Hippocampal formation (tissue), 2 donors: ENCODE measurements at places on chromosomes 5 and 9.

GRCh38 chr9:93582115-93582514, 5.7 kb downstream of the PHF2 start:
- no peak for DNase-seq

DNA sequence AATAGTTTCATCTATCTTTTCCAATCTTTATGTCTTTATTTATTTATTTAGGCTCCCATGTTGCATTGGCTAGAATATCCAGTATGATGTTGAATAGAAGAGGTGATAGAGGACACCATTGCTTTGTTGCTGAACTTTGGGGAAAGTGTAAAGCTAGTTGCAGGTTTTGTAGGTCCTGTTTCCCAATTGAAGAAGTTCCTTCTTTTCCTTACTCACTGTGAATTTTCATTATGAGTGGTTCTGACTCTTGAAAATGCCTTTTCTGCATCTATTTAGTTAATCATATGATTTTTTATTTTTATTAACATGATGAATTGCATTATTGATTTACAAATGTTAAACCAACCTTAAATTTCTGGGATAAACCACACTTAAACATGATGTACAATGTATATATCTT, 58.9 kb upstream of the NR3C1 start:
- DNase-seq = no peak

DNA sequence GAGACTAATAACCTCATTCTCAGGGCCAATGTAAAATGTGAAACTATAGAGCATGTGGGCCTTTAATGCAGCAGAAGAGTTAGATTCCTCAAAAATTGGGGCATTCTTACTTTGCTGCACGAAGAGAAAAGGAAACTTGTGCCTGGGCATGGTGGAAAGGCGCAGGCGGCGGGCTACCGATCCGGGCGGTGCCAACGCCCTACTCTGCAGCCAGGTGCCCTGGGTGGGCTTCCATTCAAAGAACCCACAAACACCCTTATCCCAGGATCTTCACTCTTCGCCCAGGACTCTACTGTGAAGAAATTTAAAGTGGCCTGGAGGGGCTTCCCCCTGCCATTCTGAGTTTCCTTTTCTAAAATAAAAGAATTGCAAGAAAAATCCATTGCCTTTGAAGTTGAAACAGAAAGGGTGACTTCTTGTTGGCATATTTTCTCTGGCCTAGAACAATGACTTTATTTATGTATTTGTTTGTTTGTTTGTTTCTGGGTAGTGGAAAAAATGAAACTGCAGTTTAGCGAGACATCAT, 124.9 kb downstream of the TMEM161B start:
- peak; percentile 27 for DNase-seq

DNA sequence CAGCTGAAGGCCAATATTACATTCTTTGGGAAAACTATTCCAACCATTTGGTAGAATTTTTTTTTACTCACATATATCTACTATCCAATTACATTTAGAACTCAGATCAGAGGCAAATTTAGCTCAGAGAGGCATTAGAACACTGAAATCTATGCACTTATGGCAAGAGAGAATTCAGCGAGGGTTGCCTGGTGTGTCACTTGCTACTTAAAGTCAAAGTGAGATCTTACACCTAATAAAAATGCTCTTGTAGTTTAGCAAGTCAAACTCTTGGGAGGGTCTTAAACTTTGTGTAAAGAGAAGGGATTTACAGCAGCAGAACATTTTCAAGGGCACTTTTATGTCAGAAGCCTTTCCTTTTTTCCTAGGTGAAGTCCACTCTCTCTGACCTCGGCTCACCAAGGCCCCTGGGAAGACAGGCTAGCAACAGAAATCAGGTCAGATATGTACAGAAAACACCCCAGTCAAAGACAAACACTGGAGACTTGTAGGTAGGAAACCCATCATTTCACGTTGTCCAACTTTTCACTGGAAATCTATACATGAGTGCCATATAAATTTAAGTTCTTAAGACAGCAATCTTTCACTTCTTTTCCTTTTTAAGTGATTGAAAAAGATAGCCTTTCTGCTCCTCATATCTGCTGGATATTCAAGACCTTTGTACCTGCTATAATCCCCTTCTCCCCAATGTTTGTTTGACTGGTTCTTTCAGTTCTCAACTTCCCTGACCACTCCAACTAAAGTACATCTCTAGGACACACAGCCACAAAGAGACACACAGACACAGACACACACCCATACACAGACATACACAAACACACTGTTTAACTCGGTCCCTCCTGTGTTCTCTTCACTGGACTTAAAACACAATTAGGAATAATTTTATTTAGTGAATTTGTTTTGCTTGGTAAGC, 635.8 kb downstream of the PDE4D start:
- DNase-seq = no peak

DNA sequence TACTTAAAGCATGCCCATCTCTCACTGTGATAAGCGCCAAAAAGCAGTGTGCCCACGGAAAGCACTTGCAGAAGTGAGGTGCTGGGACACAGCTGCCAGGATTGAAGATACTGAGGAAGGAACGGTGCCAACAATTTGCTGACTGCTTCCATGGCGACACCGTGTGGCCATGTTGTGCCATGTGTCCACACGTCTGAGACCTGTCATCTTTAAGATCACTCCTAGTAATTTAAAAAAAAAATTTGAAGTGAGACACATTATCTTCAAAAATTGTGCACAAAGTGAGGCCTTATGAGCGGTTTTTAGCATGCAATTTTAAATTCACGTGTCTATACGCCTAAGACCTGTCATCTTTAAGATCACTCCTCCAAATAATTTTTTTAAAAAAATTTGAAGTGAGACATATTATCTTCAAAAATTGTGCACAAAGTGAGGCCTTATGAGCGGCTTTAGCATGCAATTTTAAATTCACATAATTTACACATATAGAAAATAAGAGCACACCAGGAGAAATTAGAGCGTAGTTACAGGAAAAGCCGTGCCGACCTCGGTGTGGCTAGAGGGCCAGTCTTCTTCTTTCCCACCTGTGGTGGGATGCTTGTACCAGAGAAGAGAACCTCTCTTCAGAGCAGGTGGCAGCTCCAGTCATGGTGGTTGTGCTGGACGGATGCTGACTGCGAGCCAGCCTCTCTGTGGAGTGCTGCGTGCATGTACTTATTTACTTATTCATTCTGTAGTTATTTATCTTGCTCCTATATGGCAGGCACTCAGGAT, 21.4 kb upstream of the FLT4 start:
- DNase-seq = peak; percentile 49

- DNase-seq = no peak
These were observed 70.4 kb downstream of the RAPGEF1 start for GRCh38 chr9:131669269-131670157.

GRCh38 chr9:99062549-99062948, 42.4 kb upstream of the TGFBR1 start:
- DNase-seq = no peak

GRCh38 chr9:19460243-19460642, 51.4 kb downstream of the ACER2 start:
- no peak for DNase-seq

DNA sequence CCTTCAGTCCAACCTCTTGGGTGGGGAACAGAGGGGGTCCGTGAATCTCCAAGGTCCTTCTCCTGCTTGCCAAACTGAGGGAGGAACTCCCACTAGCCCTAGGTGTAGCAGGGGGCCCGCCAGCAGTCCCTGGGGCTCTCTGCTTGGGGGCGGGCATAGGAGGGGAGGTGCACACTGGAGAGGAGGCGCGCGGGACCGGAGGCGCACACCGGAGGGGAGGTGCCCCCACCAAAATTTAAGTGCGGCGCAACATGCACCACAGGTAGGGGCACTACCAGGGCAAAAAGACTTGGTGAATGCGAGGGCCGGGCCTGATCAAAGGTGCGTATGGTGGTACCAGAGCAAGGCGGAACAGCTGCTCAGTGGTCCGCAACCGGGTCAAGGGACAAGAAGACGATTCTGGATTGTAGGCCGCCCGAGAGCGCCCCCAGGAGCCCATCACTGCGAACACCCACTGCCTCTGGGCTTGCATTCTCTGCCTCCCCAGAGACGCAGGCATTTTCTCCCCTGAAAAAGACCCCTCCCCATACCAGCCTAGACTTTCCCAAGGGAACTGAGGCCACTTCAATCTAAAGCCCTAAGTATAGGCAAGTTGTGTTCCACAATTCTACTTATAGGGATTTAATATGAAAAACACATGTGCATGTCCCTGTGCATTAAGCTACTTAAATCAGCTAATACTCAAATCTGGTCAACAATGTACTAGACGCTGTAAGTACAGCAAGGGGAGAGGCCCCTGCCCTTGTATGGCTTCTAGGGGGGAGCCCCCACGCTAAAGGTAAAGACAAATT, 50.6 kb downstream of the TGFBI start:
- no peak for DNase-seq

DNA sequence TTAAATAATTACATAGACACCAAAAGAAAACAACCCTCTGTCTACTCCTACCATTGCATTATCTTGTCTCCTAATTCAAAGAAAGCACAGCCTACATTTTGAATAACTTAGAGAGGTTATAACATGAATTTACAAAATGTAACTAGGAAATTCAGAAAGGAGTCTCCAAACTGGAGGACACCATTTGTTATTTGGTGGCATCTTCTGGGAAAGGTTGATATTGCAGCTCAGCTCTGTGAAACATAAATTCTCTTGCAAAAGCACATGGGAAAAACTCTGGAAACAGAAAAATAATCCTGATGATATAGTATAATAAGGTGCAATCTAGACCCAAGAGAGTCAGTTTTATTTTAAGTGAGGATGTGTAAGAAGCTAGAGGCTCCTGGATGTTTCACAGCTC, 215.3 kb downstream of the MLLT3 start:
- DNase-seq = no peak
